Mesothelial cell of epicardium (in vitro differentiated cells): ENCODE measurements at places on chromosomes 12 and 14.

- DNase-seq = no peak
These were observed 11.2 kb downstream of the PRPF39 start for GRCh38 chr14:45095143-45095542.

DNA sequence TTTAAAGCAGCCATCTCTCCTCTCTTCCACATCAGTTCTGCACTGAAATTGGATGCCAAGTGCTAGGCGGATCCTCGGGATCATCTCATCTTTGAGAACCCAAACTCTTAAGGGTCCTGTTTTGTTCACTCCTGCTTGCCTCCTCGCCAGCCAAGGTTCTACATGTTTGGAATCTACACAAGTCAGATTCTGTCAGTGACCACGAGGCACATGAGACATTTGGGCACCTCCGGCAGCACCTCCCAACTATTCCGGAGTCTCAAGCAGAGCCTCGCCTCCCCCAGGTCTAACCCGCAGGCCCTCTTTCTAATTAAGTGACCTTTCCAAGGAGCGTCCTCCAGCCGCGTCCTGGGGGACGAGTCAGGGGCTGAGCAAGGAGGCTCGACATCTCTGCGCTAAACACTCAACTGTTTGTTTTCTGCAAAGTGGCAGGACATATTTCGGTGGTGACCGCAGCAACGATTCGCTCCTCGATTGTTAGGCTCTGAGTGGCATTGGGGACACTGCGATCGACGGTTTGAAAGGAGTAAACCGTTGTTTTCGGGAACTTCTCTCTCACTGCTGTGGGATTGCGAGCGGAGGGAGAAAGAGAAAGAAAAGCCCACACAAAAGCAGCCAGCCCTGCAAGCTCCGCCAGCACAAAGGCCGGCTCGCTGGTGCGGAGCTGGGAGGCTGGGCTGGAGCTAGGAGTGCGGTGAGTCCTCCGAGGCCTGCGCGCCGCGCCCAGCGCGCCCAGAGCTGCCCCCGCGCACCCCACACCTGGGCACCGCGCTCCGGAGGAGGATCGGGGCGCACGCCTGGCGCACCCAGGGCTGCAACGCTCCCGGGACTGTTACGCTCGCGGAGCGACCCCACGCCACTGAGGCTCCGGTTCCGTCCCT lies 640 bp downstream of the ARMH4 start:
- no peak for DNase-seq

DNA sequence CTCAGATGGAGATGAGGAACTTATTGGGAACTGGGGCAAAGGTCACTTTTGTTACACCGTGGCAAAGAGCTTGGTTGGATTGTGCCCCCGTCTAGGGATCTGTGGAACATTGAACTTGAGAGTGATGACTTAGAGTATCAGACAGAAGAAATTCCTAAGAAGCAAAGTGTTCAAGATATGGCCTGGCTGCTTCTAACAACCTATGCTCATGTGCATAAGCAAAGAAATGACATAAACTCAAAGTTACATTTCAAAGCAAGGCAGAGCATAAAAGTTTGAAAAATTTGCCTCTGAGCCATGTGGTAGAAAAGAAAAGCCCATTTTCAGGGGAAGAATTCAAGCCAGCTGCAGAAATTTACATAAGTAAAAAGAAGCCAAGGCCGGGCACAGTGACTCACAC lies 21.5 kb upstream of the RAP1B start:
- no peak for DNase-seq

GRCh38 chr12:14185427-14186192 lies 179.9 kb upstream of the ATF7IP start:
- DNase-seq = no peak

GRCh38 chr14:67396381-67396970 lies 15.5 kb downstream of the PLEK2 start:
- DNase-seq = no peak

GRCh38 chr12:116213014-116213413 lies 64.5 kb downstream of the MED13L start:
- no peak for DNase-seq

GRCh38 chr12:1083151-1083888 lies 92.3 kb downstream of the ERC1 start:
- no peak for DNase-seq

- DNase-seq = peak; percentile 39
These were observed 4.1 kb downstream of the TNFAIP2 start for GRCh38 chr14:103127356-103127755.

DNA sequence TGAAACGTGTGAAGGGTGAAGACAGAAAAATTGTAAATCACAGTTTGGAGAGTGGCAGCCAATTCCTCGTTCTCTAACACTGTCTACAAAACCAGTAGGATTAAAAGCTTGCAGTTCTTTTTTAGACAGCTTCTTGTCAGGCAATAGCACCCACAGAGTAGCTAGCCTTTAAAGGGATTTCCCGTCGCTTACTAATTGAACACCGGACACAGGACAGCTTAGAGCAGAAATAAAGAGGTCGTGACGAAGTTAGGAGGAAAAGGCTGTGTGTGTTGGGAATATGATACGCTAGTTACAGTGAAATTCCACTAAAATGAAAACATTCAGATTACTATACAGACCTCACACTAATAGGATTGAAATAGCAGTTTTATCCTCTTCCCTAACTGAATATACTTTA lies 149.1 kb upstream of the FLRT2 start:
- DNase-seq = no peak

DNA sequence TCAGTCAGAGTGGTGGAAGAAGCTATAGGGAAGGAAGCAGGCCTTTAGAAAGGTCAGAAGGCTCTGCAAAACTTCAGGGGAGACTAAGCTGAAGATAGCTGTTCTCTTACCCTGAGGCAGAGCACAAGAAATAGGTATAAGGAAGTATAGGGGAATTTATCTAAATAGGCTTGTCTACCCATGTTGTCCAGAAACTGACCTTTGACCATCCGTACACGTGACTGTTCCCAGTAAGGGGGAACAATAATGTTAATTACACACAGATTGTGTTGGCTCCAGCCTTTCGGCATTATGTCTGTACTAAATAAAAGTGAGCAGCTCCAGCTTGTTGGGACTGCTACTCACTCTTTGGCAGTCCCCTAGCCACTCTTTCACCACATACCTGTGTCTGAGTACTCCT lies 59.0 kb downstream of the SLCO1B1 start:
- no peak for DNase-seq

- no peak for DNase-seq
These were observed 332.9 kb upstream of the PRICKLE1 start for GRCh38 chr12:42922505-42922850.

- no peak for DNase-seq
These were observed 37.8 kb downstream of the PAH start for GRCh38 chr12:102879144-102879763.

DNA sequence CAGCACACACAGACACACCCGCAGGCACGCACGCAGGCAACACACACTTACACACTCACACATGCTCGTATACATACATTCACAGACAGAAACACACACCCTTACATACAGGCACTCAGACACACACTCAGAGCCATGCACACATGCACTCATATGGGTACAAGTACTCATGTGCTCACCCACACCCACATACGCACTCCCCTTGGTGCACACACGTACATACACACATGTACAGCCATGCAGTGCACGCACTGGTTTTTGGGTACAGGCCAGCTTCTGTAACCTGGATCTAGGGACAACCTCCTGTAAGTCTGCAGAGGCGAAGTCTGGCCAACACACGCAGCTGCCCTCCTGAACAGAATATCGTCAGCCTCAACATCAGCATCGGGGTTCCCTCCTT lies 221.3 kb upstream of the RTL1 start:
- DNase-seq = no peak

GRCh38 chr12:103557628-103558010 lies 29.5 kb upstream of the STAB2 start:
- DNase-seq = no peak

GRCh38 chr14:44341116-44341515 lies 166.0 kb downstream of the FSCB start:
- no peak for DNase-seq

GRCh38 chr14:69001375-69001774 lies 22.3 kb upstream of the ACTN1 start:
- no peak for DNase-seq

DNA sequence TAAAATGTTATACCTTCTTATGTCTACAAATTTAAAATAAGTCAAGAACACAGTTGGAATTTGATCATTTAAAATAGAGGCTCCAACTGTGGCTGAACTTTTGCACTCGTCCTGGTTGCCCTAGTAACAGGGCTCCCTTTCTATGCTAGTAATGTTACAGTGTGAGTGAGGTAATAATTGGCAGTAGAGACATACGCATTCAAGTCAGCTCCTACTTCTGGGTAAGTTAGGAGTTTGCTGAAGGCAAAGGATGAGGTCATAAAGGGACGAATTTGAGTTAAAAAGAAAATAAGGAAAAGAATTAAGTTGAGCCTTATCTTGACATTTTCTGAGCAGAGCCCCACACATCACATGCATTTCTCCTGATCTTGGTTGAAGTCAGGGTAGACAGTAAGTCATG lies 129.1 kb downstream of the TMEM117 start:
- no peak for DNase-seq

- no peak for DNase-seq
These were observed 53.7 kb upstream of the GNPNAT1 start for GRCh38 chr14:52845081-52845480.

GRCh38 chr12:24756479-24757024 lies 192.3 kb downstream of the BCAT1 start:
- no peak for DNase-seq

- DNase-seq = no peak
These were observed 124.6 kb downstream of the KICS2 start for GRCh38 chr12:64097366-64098105.

DNA sequence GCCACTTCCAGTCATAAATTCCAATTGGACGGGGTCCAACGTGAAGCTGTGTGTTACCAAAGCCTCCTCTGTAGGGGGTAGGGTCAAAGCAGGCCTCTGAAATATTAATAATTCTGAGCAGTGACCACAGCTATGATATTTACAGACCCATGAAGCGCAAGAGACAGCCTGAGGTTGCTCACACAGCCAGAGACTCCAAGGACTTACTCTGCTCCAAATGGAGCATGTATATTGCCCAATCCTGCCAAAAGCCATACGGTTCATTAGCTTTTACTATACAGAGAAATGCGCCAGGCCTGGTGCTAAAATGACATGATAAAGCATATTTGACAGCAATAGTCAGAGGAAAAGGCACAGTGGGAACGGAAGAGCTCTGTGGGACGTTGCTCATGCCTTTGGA lies 151.3 kb downstream of the PAH start:
- DNase-seq = no peak

DNA sequence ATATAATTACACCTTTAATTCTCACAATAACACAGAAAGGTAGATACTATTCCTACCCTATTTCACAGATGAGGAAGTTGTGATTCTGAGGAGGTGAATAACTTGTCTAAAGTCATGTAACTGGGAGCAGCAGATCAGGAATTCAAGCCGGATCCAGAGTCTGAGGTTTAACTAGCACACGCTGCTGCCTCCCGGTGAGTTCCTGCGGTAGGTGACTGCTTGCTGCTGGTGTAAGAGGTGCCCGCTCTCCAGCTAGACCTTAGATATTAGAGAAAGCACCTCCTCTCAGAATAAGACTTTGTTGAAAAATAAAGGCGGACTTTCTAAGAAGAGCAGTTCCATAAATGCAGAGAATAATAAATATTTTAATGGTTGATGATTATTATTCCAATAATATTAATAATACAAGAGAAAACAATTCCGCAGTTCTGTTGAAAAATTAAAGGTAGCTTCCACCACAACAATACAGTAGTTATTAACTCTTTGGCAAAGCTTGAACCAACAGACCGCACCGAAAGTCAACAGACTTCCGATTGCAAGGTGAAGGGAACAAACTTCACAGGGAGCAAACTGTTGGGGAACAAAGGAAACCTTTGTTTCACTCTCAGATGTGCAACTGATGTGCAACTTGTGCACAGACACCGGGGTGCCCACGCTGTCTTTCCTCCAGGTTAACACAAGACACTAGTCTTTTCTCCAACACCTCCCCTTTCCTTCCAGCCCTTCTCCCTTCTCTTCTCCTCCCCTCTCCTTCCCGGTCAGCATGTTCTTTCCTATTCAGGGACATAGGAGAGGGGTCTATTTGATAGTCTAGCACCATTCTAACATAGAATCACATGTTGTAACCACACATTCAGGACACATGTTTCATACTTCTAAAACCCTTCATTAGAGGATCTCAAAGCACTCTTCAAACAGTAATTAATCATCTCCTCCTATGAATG lies 73.2 kb upstream of the EGLN3 start:
- no peak for DNase-seq

DNA sequence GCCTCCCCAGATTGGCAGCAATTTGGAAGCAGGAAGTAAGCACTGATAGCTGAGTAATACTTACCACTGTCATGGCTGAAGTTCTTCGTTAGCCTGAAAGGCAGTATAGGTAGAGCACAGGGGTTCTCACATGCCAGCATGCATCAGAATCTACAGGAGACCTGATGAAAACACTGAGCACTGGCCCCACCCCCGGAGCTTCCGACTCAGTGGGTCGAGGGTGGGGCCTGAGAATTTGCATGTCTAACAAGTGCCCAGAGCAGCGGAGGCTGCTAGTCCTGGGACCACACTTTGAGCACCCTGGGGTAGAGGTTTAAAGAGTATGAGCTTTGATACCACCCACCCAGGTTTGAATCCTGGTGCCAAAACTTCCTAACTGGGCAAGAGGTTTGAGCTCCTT lies 89.6 kb downstream of the FBXW8 start:
- DNase-seq = no peak

- no peak for DNase-seq
These were observed 114.8 kb downstream of the ALX1 start for GRCh38 chr12:85394809-85395208.

GRCh38 chr14:92297818-92298595 lies 25.0 kb upstream of the SLC24A4 start:
- DNase-seq = no peak
